ENCODE measurements at places on chromosomes 13 and 19. TPM values are rescaled to one million over a fixed set of nuclear protein-coding genes. Genes with fewer than 3 reads are reported as not detected.

DNA sequence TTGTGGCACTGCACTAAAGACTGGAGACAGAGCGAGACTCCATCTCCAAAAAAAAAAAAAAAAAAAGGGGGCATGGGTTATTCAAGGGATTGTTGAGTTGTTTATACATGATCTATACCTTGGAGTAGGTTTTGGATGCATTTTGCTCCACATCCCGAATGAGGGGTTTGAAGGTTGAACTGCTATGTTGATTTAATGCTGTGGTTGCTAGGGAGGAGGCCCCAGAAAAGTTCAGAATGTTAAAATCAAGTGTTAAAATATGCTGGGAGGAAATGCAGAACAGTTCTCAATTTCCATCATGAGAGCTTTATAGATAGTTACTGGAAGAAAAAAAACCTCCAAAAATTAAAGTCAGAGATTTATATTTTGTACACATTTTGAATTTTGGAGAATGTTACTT is 116.5 kb downstream of the DNAJC15 start:
- DNase-seq: no peak

DNA sequence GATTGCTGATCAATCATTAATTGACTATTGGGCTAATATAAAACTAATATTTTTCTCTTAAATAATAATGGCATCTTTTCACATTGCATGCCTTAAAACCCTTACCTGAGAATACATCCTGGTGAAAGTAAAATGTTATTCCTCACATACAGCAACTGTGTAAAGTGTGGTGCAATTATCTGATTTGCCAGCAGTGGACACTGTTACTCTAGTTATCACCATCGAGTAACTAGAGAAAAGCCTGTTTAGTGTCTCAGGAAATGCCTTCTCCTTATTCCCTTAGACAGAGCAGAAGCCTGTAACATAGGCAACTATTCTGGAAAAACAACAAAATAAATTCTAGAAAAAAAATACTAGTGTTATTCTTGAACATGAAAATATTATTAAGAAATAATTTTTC is 459.8 kb downstream of the FGF14 start:
- peak; percentile 46 for DNase-seq

- peak; percentile 81 for DNase-seq
Observed at GRCh38 chr13:101624210-101624922, 171.9 kb downstream of the ITGBL1 start.

DNA sequence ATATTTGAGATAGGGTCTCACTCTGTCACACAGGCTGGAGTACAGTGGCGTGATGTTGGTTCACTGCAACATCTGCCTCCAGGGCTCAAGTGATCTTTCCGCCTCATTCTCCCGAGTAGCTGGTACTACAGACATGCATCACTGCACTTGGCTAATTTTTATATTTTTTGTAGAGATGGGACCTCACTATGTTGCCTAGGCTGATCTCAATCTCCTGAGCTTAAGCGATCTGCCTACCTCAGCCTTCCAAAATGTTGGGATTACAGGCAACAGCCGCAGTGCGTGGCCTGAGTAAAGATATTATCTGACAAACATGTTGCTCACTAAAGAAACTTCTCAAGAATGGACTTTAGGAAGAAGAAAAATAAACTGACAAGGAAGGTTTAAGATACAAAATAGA is 125.4 kb upstream of the ABCC4 start:
- DNase-seq: no peak

DNA sequence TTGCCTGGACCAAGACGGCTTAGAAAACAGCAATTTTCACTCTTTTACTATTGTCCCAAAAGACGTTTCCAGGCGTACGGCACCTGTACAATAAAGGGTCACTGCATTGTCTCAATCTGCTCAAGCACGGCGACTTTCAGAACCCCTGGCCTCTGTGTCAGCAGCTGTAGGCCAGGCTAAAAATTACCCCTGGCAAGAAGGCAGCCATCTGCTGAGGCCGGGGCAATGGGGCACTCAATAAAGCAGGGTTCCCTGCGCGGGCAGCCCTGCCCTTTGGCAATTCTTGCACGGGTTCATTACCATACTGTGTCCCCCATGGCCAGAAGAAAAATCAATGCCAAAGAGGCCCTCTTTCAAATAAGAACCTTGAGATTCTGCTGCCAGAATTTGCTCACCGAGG is 52.1 kb downstream of the STK24 start:
- no peak for DNase-seq

GRCh38 chr19:30804751-30805150 is 432.6 kb downstream of the ZNF536 start:
- DNase-seq: no peak

- DNase-seq: no peak
Observed at GRCh38 chr19:35279374-35279773, 3.0 kb upstream of the HAMP start.

DNA sequence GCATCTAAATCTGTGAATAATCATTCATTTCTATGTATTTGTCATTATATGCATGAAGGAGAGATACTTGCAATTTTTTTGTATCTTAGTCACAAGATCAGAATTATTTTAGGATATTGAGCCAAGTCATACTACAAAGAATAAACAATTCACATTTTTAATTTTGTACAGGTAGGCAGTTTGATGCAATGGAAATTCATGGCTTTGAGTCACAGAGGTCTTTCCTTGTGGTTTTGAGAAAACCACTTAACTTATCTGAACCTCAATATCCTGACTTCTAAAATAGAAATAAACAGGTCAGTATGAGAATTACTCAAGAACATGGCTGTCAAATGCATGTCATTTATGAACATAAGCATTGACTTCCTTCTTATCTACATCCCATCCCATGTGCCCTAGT is 221.4 kb upstream of the SLC10A2 start:
- no peak for DNase-seq

DNA sequence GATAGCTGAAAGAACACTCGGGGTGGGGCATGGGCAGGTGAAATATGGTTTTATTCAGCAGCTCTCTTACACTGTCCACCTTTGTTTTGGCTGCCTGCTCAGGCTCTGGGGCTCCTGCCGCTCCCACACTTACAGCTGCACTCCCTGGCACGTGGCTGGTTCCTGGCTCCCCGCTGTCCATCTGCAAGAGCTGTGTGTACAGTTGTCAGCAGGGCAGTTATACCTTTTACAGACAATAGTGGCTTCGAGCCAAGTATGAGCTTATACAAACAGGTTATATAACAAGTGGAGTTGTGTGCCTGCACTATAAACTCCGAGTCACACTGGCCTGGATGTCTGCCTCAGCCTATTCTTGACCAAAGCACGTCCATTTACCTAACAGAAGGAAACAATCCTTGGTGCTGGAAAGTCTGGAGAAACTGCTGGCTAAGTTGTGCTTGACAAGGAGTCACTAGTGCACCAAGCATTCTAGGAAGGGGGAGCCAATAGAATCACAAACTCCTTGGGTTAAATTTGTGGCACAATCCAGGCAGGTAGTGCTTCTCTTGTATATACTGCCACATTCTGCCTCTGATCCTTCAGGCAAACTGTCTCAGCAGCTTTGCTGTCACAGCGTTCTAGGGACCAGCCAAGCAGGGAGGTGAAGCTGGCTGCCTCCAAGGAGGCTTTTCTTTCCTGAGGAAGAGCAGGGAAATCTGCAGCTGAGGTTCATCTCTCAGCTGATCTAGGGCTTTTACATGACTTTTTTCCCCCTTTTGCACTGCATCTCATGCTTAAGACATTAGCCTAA is 68.2 kb downstream of the NHLRC3 start:
- DNase-seq: no peak

- DNase-seq: no peak
Observed at GRCh38 chr13:89869312-89869711, 1478.2 kb upstream of the MIR17HG start.

DNA sequence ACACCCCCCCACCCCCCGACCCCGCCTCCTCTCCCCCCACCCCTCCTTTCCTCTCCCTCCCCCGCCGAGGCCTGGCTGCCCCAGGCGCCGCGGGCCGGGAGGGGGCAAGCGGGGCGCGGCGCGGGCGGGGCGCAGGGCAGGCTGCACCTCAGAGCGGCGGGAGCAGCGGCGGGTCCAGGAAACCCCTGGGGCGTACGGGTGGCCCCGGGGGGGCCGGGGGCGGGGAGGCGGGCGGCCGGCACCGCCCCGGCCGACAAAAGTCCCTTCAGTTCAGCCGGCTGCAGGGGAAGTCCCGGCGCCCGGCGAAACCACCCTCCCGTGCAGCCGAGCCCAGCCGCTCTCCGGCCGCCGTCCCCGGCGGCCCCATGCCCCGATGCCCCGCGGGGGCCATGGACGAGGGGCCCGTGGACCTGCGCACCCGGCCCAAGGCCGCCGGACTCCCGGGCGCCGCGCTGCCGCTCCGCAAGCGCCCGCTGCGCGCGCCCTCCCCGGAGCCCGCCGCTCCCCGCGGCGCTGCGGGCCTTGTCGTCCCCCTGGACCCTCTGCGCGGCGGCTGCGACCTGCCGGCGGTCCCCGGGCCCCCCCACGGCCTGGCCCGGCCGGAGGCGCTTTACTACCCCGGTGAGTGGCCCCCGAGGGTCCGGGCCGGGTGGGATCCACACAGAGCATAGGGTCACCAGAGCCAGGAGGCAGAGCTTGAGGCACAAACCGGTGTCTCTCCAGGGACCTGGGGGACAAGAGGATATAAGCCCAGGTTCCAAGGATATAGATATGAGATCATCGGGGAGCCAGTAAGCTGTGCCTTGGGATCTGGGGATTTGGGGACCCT is at the start of gene BCL3:
TSS of gene BCL3 (plus strand) at position 283 of the 829 bp plus-strand sequence. CDS start at position 366, 83 bp downstream.
- no peak for DNase-seq

- peak; percentile 36 for DNase-seq
Observed at GRCh38 chr19:3129112-3129511, 6.7 kb upstream of the GNA15 start.

FBN3 gene
- not detected for total RNA-seq

SPTBN4 gene
- 2.8 TPM for total RNA-seq

RXFP2 gene
- total RNA-seq: 0.06 TPM

COMMD6 gene
- 124 TPM for total RNA-seq

ZNF223 gene
- 1.9 TPM for total RNA-seq

ELSPBP1 gene
- not detected for total RNA-seq

FFAR2 gene
- total RNA-seq: not detected

PALM3 gene
- not detected for total RNA-seq
